Right lobe of liver (tissue), 6 donors: ENCODE measurements at places on chromosomes 16 and 17. TPM values are rescaled to one million over a fixed set of nuclear protein-coding genes. Genes with fewer than 3 reads are reported as not detected.

DNA sequence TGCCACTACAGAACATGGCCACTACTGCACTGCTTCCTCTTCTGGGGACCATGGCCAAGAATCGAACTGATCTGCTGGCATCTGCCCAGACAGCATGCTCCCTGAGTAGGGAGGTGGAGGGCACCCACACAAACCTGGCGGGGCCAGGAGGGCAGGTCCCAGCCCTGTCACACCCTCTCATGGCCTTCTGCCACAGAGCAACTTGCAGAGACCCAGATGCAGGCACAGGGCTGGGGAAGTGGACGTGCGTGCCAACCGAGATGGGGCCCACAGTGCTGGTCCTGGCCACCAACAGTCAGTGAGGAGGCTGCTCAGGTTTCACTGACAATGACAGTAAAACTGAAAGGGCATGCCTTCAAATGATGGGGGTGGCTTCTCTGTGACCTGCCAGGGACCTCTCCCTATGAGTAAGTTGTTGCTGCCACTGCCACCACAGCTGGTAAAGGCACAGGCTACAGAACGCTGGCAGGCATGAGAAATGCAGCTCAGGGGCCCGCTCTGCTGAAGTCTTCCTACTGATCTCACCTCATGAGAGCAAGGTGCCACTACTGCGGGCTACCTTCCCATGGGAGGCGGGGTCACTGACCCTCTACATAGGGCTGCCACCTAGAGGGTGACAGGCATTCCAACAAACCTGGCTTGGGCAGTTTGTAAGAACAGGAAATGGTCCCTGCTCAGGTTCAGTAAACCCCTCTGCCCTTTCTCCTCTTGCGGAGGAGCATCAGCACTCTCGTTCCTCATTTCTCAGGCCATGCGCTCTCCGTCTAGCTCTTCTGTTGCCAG, 15.5 kb downstream of the HIC1 start:
- peak; percentile 84 for DNase-seq
- H3K27me3 ChIP-seq: no peaks in the 10 kb centered on the region
- H3K4me1 ChIP-seq: no peaks in the 10 kb centered on the region
- no peaks in the 10 kb centered on the region for H3K36me3 ChIP-seq
- peak overlapping the region; percentile 61 for H3K27ac ChIP-seq

The CDH3 gene
- not detected for total RNA-seq

DNA sequence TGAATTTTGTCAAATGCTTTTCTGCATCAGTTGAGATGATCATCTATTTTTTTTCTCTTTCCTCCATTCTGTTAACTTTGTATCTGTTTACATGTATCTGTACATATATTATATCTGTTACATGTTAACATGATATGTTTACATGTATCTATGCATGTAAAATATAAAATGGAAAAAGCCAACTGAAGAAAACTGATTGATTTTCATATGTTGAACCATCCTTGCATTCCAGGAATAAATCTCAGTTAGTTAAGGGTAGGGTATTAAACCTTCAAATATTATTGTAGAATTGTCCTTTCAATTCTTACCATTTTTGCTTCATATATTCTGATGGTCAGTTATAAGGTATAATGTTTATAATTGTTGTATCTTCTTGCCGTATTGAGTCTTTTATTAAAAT, 336.1 kb downstream of the ZFHX3 start:
- no peaks in the 10 kb centered on the region for H3K27me3 ChIP-seq
- H3K4me1 ChIP-seq: no peaks in the 10 kb centered on the region
- H3K4me3 ChIP-seq: no peak overlapping the region

The KRT39 gene
- not detected for total RNA-seq

The MMP28 gene
- total RNA-seq: 0.25 TPM

- no peaks in the 10 kb centered on the region for H3K36me3 ChIP-seq
- H3K4me3 ChIP-seq: no peak overlapping the region
- H3K27me3 ChIP-seq: no peaks in the 10 kb centered on the region
- DNase-seq: no peak
Observed at GRCh38 chr17:65495122-65496055, 66.1 kb downstream of the AXIN2 start.

DNA sequence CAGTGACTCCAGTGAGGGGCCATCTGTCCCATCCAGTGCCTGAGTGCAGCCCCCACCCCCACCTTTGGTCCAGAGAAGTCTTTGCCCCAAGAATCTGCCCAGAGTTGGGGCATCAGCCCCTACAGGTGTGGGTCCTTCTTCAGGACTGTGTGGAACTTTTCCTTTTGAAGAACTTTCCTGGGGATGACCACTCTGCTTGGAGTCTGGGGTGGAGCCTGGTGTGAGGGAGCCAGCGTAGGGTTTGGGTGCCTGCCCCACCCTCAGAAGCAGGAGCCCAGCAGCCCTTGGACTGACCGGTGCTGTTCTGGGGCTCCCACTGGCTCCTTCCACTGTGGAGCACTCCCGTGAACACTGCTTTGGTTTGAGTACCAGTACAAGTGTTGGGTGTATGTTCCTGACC, 19.3 kb downstream of the MPRIP start:
- H3K4me1 ChIP-seq: peaks cover 45% of the 10 kb centered on the region
- H3K36me3 ChIP-seq: peaks cover 2% of the 10 kb centered on the region
- H3K4me3 ChIP-seq: no peak overlapping the region
- H3K27me3 ChIP-seq: no peaks in the 10 kb centered on the region
- DNase-seq: no peak
